ENCODE measurements at places on chromosomes 7 and 10.
A peak's percentile ranks its signal among the peaks of the same experiment; 100 is the strongest.

DNA sequence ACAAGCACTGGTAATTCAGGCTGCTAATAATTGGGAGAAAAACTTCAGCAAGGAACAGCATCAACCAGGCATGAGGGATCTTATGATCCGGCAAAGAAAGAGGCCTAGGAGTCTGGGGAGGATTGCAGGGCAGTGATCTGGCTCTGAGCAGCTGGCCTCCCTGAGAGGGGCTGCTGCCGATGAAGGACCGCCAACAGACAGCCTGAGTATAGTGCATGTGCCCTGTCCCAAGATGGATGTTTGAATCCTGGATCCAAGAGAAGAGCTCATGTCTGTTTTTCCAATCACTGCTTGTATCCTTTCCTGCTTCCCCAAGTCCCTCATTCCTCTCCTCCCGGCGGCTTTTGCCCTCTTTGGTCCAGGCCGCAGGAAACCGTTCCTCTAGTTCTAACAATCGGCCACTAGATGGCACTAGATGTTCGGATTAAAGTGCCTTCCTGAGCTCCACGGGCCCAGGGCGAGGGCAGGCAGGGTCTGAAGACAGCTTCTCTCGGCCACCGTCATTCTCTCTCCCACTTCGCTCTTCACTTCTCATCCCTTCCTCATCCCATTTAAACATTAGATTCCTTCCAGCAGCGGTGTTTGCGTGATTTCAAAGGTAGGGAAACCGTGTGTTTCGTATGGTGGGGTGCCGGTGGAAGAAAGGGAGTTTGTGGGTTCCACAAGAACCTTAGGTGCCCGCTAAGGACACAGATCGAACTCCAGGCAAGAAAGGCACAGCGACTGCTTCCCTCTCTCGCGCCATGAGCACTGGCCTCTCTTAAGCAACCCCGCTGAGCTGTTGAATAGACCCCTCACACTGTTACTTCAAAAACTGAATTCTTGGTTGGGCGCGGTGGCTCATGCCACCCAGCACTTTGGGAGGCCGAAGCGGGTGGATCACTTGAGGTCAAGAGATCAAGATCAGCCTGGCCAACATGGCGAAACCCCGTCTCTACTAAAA lies 82.4 kb downstream of the ADCYAP1R1 start:
- peak; percentile 95 for DNase-seq

- no peak for DNase-seq
Measured at GRCh38 chr10:108894402-108895301, 1028.7 kb downstream of the XPNPEP1 start.

DNA sequence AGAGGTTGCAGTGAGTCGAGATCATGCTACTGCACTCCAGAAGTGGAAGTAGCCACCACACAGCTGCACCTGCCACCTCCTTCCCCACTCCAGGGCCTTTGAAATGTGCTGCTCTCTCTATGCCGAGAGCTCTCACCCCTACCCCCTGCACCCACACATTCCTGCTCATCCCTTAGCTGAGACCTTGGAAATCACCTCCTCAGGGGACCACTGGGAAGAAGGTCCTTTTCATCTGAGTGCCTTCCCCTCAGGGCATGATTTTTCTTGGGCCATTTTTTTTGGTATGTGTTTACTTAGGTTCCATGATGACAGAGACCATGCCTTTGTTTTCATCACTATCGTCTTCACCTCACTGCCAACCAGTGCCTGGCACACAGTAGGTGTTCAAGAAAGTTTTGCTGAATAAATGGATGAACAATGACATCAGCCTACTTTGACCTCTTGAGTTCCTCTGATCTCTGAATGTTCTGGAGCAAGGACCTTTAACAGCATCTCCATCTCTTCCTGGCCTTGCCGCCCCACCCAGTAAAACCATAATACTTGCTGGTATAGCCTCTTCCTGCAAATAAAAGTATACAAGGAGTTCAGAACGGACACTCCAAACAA lies 166.6 kb upstream of the KLF14 start:
- DNase-seq, result no peak

DNA sequence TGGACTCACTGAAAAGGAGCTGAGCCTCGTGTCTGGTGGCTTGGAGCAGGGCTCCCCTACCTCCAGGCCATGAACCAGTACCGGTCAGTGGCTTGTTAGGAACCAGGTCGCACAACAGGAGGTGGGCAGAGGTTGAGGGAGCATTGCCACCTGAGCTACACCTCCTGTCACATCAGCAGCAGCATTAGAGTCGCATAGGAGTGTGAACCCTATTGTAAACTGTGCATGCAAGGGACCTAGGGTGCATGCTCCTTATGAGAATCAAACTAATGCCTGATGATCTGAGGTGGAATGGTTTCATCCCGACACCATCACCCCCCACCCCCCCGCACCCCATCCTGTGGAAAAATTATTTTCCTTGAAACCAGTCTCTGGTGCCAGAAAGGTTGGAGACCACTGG lies 50.4 kb downstream of the TSPAN15 start:
- no peak for DNase-seq

- DNase-seq, result no peak
Measured at GRCh38 chr10:80539421-80540031, 1.8 kb downstream of the SH2D4B start.
